ENCODE measurements at places on chromosomes 2 and 18.

DNA sequence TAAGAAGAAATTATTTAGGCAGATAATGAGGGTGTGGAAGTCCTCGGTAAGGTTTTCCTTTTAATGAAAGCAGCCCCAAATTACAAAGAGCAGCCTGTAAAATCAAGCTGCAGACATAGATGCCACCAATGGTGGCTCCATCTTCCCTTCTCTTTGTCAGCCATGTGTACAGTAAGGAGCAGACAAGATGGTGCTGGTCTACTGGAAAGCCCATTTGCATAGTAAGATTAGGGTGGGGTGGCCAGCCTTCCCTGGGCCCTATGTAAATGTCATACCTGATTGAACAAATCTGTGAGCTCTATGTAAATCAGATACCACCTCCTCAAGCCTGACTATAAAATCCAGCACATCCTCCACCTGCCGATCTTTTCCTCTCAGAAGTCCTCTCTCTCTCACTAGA is 154.4 kb upstream of the SERTAD2 start:
- DNase-seq, result peak; percentile 10

- DNase-seq, result no peak
Observed at GRCh38 chr2:72847534-72848315, 21.9 kb upstream of the EXOC6B start.

GRCh38 chr2:230137902-230138539 is 69.3 kb upstream of the SLC16A14 start:
- no peak for DNase-seq

DNA sequence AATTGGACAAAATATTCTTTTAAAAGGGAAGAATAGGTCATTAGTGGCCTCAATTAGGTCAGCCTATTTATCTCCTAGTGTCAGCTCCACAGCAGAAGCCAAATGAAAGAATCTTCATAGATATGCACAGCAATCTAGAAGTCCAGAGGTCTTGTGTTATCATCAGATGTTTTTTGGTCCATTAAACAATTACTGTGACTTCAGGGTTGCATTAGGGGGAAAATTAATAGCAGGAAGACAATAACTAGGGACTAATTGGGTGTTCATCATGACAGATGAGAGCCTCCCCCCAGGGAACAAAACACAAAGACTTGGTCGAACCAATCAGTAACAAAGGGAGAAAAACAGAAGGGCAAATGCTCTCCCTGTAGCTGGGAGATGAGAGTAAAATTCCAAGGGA is 264.7 kb downstream of the PTH2R start:
- DNase-seq, result no peak

DNA sequence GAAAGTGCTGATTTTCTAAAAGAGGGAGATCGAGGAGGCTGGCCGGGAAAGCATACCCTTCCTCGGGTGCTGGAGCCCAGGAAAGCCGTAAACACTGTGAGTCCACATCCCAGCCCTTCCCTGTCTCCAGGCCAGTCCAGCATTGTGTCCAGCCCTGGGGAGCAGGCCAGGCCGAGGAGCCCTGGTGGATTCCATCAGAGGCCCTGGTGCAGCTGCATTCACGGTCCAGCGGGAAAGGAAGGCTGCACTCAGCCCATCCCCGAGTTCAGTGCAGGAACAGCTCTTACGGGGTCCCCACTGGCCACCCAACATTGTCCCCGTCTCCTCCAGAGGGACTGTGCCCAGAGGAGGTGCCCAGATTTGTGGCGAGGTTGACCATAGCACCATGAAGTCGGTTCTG is 218.6 kb downstream of the KLHL29 start:
- no peak for DNase-seq

DNA sequence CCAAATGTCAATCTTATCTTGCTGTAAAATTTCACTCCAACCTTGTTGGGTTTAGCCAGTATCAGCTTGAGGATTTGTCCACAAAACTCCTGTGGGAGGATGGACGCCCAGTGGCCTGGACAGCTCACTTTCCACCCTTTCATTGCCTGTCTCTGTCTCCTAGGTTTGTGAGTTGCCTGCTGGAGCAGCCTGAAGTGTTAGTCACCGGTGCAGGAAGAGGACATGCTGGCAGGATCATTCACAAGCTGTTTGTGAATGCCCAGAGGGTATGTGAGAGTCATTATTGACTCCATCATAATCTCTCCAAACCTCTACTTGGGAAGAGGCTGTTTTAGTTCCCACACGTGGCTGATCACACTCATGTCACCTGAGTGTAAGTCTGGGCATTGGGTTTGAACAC is 112.3 kb downstream of the RAB3GAP1 start:
- no peak for DNase-seq

DNA sequence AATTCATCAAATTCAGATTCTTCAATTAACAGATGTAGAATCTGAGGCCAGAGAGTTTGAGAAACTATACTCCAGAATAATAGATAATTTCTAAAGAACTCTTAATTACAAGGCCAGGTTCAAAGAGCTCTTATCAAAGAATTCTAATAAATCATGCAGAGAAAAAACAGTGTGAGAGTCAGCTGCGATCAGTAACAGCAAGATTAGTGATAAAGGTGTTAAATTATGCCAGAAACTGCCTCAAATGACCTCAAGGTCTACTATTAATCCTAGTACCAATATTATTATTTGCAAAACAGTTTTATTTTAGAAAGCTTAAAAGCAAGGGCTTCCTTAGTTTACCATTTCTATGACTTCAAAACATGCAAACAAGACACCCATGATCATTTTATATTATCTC is 215.3 kb downstream of the GCA start:
- no peak for DNase-seq

DNA sequence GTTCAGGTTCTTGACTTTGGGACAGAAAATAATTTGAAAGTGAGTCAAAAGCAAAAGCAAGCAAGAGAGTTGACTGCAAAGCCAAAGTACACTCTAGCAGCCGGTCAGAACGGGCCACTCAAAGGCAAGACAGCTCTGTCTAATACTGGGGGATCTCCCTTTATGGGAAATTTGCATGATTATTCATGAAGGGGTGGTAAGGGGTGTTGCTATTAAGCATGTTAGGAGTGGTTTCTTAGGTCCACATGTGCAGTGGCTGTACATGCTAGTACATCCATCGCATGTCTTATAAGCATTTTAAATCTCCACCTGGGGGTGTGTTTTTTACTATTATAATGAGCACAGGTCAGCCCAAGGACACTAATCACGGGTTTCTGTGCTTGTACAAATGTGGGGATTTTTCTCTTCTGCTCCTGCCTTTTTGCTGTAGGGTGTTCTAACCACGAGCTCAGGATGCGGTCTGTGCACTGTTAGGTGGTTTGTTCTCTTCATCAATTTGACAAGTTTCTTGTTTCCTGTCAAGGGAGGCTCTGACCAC is 60.2 kb upstream of the SPP2 start:
- DNase-seq, result peak; percentile 84
